Stimulated activated CD4-positive, alpha-beta T cell treated with anti-CD3 and anti-CD28 coated beads, Interleukin-4, amount 100 ng/mL, for 4 hours (primary cell): ENCODE measurements at places on chromosomes 6 and 20.

DNA sequence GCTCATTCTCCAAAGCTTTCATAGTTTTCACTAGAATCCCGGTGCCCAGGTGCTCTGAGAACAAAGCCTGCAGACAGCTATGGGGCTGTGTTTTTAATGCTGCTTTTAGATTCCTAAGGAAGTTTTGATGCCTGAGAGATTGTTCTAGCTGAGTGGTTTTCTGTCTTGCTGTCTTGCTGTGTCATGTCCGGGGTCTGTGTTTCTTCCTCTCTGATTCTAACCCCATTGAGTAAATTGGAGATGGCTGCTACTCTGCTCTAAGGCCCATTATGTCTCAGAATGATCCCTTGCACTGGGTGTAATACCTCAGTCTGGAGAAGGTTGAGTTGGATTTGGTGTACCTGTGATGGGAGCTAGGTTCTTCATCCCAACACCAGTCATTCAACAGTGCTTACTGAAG, 63.4 kb downstream of the ARID1B start:
- no peak for DNase-seq

DNA sequence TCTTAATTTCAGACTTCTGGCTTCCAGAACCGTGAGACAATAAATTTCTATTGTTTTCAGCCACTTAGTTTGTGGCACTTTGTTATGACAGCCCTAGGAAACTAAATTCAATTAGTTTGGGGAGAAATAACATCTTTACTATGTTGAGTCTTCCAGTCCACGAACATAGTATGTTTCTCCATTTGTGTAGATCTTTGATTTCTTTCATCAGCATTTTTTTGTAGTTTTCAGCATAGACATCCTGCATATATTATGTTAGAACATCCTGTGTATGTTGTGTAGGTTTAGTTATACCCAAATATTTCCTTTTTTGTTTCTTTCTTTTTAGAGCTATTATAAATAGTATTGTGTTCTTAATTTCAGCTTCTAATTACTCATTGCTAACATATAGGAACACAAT, 18.0 kb upstream of the HMGA1 start:
- no peak for DNase-seq

DNA sequence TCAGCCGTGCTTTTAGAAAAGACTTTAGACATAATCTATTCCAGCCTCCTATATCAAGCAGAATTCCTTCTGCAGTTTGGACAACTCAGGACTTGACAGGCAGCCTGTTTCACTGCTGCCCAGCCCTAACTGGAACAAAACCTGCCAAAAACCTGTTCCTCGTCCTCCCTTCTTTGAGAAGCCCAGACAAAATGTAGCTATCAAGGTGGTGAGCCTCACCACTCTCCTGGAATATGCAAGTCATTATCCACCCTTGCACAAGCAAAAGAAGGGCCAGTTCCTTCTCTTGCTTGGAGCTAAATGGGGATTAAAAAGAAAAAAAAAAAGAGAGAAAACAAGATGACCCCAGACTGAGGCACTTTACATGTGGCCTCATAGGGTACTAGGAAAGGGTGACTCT, 64.2 kb downstream of the TFAP2A start:
- DNase-seq, result no peak

- DNase-seq, result no peak
Measured at GRCh38 chr6:119871520-119871919, 522.0 kb upstream of the MAN1A1 start.

GRCh38 chr6:71239694-71240093, 48.9 kb upstream of the OGFRL1 start:
- no peak for DNase-seq

DNA sequence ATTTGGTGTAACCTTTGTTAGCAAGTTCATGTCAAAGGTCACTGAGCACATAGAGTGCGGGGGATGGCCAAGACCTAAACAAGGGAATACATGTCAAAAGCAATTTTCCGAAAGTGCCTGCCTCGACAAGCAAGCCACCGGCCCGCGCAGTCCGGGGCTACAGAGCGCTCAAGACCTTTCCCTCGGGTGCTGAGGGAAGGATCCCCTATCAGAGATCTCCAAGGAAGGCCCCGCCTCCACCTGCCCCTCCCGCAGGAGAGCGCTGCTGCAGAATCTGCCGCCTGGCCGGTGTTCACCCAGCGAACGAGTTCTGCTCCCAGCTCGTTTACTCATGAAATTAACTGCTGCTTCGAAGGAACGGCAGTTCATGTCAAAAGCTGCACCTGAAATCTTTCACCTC, 252.7 kb downstream of the BMP7 start:
- DNase-seq, result no peak

GRCh38 chr6:108039681-108040080, 34.9 kb downstream of the OSTM1 start:
- DNase-seq, result no peak

GRCh38 chr20:24819331-24819965, 129.6 kb upstream of the CST7 start:
- DNase-seq, result no peak

DNA sequence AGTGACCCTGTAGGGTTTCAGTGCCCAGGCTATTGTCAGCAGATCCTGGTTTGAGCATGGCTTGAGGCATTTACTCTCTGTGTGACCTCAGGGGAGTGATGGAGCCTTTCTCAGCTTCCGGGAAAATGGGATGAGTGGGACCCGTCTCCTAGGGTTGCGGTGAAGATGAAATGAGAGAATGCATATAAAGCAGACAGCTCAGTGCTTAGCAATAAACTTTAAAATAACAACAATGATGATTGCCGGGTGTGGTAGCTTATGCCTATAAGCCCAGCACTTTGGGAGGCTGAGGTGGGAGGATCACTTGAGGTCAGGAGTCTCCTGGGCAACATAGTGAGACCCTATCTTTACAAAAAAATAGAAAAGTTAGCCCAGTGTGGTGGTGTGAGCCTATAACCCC, 106.0 kb upstream of the MTHFD1L start:
- no peak for DNase-seq

DNA sequence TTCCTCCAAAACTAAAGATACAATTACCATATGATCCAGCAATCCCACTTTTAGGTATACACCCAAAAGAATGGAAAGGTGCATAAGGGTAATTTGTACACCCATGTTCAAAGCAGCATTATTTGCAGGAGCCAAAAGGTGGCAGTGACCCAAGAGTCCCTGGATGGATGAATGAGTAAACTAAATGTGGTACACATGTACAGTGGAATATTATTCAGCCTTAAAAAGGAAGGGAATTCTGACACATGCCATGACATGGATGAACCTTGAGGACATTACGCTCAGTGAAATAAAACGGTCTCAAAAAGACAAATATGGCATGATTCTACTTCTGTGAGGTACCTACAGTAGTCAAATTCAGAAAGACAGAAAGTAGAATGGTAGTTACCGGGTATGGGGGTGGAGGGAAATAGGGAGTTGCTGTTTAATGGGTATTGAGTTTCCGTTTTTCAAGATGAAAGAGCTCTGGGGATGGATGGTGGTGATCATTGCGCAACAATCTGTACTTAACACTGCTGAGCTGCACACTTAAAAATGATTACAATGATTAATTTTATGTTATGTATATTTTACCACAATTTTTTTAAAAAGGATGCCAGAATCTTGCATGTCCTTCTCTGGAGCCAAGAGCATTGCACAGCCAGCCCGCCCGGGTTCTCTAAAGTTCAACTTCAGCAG, 518.9 kb upstream of the JARID2 start:
- DNase-seq, result no peak

- DNase-seq, result no peak
Measured at GRCh38 chr20:8875586-8875985, 193.3 kb upstream of the PLCB4 start.

DNA sequence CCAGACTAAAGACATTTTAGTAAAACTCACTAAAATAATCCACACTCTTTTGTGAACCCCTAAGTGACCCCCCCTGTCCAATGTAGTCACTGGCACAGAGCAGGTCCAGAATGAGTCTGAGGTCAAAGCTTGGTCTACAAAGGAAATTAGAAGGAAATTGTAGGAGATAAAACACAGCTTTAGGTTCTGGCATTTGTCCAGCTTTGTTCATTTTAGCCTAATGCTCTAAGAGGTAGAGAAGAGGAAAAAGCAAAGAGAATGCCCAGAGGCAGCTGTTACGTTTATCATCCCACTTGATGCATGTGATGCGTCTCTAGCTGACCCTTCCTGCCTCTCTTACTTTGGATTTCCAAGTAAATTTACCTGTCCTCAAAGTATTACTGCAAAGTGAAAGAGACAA, 62.5 kb downstream of the CNKSR3 start:
- DNase-seq, result no peak

GRCh38 chr6:11900662-11901598, 111.2 kb upstream of the HIVEP1 start:
- no peak for DNase-seq

DNA sequence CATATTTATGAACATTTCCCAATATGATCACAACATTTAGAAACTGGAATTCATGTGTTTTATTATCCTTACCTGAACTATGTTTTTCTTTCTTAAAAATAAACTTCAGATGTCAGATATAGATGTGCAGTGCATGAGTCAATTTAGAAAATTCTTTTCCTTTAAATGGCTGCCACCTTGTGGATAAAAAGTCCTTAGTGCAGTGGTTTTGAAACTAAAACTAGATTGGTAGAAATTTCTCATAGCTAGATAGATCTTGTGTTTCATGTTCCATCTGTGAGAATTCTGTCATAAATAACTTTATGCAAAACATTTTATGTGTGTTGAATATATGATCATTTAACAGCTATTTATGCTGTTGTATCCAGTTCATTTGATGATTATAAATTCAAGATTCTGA, 134.9 kb downstream of the KLHL32 start:
- DNase-seq, result no peak

- DNase-seq, result no peak
Measured at GRCh38 chr6:76416821-76417605, 344.6 kb upstream of the IMPG1 start.

GRCh38 chr6:48426636-48427035, 315.6 kb upstream of the PTCHD4 start:
- DNase-seq, result no peak

DNA sequence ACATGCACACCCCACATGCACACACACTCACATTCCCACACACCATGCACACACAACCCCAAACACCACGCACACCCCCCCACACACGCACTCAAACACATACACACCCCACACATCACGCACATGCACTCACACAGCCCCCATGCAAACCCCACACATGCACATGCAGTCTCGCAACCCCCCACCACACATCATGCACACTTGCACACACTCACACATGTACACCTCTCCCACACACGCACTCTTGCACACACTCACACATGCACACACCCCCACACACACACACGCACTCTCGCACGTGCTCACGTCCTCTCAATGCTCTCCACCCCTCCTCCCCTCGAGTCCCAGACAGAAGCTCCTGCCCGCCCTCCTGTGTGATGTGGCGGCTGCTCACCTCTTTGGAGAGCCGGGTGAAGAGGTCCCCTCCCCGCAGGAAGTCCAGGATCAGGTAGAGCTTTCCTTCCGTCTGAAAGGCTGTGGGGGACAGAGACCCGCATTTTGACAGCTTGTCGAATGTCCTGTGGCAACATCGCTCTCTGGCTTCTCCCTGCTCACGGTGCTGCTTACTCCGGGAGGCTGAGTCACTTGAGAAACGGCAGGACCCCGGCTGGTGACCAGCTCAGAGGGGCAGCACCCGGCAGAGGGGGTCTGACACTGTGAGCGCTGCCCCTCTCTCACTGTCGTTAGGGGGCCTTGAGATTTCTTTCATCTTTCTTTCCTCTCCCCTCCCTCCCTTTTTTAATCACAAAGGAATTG, 78.5 kb downstream of the RAMACL start:
- no peak for DNase-seq

DNA sequence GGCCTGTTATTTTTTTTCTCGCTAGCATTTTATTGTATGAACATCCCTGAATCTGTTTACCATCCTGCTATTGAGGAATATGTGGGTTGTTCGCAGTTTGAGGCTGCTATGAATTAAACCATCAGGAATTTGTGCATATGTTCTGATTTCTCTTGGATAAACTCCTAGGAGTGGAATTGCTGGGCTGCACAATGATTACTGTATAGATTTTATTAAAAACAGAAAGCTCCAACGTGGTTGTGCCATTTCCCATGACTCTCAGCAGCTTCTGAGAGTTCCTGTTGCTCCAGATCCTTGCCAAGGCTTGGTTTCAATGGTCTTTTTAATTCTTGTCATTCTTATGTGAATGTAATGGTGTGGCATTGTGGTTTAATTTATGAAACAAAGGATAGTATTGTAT, 75.1 kb downstream of the EDN3 start:
- DNase-seq, result no peak

DNA sequence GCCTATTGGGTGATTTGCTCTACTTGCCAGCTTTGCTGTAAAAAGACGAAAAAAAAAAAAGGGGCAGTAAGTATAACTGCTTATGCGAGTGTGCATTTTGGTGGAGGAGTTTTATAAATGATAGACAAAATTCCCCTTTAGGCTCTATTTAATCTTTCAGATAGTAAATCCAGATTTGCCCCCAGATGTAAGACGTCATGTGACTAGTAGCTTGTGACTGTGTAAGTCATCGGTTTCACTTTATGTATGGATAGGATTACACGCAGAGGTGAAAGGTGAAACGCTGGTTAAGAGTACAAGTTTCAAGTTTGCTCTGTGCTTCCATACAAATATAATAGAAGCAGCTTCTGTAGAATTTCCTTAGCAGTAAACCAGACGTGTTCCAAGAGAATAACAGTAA, 7.9 kb downstream of the RAB32 start:
- no peak for DNase-seq

DNA sequence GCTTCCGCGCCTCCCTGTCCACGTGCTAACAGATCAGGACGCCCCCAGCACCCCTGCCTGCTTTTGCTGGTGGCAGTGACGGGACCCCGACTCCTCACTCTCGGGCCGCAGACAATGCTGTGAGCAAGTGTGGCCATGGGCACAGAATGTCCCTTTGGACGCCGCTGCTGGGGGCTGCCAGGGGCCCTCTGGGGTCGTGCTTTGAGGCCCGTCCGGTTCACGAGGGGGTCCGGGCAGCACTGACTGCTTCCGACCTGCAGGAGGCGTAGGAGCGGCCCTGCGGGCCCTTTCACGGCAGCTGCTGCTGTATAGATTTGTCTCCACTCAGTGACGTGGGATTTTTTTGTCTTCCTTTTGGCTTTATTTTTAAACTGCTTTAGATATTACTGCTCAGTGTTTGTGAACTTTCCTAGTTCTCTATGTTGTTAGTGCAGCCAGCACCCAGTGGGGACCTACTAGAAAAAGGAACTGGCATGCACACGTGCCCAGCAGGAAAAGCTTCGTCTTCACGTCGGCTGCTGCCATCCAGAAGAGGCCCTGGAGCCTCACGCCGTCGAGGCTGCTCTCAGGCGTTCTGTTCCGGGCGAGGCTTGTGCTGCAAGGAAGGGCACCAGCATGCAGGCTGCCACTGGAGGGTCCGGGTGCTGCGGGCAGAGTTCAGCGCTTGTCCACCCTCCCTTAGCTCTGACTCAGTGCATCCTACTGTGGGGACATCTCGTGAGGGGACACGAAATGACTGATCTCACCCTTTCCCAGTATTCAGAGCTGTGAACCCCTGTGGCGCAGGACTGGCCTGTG, 21.7 kb downstream of the UCKL1 start:
- no peak for DNase-seq
